ENCODE measurements at places on chromosomes 11 and 22.

DNA sequence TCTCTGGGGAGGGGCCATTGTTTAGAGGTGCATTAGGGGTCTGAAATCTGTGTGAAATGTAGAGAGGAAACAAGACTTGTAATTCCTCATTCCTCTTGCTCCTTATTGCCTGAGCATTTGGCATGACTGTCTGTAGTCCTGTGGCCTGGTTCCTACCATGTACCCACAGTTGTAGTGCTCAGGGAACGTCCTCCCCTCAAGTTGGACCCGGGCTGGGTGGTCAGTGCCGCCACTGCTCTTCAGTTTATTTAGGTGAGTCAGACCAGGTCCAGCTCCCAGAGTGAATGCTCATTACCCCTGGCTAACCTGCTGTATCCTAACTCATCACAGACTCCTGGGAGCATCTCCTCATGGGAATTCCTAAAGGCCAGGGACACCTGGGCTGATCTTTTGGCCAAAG lies 139.8 kb downstream of the GRIK4 start:
- DNase-seq: no peak

GRCh38 chr22:20519558-20519957 lies 12.1 kb downstream of the MED15 start:
- DNase-seq: no peak

GRCh38 chr22:25025491-25026400 lies 73.2 kb downstream of the KIAA1671 start:
- DNase-seq: no peak

GRCh38 chr11:68694431-68695297 lies 10.3 kb downstream of the GAL start:
- DNase-seq: no peak

GRCh38 chr11:44347538-44347937 lies 37.6 kb upstream of the ALX4 start:
- DNase-seq: no peak

All from ecto neural progenitor cell (in vitro differentiated cells).